NCI-H1436 treated with DMSO at 0.1 percent for 48 hours (cell line): ENCODE measurements at places on chromosomes 1 and 21.

DNA sequence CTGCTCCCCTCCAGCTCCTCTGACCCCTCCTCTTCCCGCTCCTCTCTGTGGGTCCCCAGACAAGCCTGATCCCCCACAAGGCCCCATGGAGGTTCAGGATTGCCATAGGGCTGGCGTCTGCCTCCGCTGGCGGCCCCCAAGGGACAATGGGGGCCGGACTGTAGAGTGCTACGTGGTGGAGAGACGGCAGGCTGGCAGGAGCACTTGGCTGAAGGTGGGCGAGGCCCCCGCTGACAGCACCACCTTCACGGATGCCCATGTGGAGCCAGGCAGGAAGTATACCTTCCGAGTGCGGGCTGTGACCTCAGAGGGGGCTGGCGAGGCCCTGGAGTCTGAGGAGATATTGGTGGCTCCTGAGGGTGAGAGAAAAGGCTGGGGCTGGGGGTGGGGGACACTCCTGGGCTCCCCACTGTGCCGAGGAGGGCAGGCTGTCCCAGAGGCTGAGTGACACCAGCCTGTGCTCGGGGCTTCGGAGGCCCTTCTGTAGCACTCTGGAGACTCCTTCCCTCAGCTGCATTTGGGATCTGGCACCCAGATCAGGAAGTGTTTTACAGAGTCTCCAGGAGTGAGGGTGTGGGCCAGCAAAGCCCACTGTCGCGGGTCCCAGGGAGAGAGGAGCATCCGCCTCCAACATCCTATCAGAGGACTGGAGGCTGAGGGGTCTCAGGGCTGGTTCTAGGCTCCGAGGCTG lies 25.9 kb downstream of the IGFN1 start:
- DNase-seq: no peak

DNA sequence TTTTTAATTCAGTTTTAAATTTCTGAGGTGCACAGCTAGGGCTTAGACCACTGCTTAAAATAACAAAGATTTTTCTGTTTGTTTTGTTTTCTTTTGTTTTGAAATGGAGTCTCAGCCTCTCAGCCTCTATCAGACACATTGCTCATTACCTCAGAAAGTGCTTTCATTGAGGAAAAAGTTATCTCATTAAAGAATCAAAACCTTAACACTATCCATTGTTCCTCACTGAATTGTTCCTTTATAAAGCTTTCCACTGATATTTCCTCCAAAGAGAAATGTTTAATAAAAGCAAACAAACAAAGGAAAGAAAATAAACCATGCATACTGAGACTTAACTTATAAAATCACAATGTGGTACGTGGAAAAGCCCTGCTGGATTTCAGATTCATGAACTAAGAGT lies 63.8 kb downstream of the SIPA1L2 start:
- DNase-seq: no peak

DNA sequence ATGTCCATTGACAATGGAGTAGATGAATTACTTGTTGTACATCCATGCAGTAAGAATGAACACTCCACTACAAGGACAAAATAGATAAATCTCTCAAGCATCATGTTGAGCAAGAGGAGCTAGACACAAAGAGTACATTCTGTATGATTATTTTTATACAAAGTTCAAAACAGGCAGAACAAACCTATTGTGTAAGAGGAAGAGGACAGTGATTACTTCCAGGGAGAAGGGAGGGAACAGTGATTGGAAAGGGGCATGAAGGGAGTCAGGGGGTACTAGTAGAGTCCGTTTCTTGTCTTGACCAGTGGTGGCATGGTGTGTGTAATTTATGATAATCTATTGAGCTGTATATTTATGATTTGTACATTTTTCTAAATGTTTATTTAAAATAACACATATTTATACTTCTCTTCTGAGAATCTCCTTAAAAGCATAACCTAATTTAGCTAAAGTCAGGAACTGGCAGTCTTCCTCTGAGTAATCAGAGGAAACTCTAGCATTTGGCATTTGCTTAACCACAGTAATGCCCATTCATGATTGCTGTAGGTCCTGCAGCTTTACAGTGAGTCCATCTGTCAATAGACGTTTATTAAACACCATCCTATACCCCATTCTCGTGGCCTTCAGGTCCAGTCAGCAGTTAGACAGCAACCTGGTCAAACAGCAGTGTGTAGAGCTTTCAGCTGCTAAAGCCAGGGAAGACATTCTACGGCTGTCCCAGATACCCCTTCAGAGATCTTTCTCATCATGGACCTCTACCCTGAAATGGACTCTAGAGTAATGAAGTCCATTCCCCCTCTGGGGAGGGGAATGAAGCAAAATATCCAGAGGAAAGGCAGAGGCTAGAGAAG lies 114.1 kb upstream of the GALNT2 start:
- DNase-seq: no peak

- DNase-seq: no peak
These were observed 11.8 kb upstream of the MARK1 start for GRCh38 chr1:220516014-220516721.

DNA sequence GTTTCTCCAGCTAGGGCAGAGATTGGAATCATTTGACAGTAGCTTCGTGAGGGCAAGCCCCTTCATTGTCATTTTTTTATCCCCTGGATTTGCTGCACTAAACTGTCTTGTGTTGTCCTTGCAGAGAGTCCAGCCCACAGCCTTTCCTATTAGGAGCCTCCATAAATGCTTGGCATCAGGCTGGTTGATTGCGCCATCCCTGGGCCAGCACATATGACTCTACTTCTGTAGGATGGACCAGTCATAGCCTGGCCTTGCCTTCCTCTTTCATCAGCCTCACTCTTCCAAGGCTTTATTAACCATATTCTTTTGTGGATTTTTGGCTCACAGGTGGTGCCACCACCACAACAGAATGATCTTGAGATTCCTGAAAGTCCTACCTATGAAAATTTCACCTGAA lies 31.4 kb downstream of the LY9 start:
- DNase-seq: no peak

GRCh38 chr1:24117722-24118409 lies 5.9 kb upstream of the MYOM3 start:
- DNase-seq: no peak

- DNase-seq: no peak
These were observed 24.8 kb downstream of the SLC19A1 start for GRCh38 chr21:45517249-45518065.

GRCh38 chr1:54803761-54804470 lies 2.8 kb upstream of the TTC22 start:
- DNase-seq: no peak

DNA sequence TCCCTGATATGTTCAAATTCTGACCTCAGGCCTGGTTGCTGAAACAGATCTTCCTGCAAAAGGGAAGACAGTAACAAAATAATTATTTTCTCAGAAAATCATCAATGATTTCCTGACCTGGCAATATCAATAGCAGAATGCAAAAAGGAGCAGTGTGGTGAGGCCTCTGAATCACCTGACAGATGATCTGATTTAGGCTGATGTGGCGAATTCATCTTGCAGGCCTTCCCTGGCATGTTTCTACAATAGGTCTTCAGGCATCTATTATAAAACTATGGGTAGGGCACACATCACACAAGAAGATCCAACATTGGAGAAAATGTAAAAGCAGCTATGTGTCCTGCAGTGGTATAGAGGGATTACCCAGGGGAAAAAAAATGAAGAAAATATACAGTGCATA lies 7.1 kb upstream of the MTF1 start:
- DNase-seq: no peak

DNA sequence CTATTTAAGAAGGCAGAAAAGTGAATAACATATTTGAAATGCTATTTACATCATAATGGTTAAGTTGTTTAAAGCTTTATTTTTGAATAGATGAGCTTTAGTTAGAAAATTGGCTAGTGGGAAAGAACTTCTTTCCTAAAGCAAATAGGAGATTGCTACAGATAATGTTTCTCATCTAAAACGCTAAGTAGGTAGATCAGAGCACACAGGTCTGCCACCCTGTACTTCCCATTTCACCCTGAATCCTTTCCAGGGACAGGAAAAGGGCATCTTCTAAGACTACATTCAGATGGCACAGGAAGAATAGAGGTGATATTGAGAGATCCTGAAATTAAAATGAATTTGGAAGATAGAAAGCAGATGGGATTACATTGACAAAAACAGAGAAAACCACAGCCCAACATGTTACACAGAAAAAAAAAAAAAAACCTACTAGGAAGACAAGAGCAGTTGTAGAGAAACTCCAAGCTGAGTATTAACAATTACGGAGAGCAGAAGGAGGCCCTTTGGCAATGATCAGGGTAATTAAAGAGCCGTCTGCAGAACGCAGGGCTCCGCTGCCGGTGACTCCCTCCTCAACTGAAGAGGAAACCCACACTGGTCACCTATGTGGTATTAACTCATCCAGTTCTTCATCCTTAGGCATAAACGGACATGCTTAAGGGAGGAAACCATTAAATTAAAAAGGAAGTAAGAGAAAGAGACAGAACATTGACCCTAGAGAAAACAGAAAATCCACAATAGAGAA lies 53.6 kb upstream of the MAP10 start:
- no peak for DNase-seq

DNA sequence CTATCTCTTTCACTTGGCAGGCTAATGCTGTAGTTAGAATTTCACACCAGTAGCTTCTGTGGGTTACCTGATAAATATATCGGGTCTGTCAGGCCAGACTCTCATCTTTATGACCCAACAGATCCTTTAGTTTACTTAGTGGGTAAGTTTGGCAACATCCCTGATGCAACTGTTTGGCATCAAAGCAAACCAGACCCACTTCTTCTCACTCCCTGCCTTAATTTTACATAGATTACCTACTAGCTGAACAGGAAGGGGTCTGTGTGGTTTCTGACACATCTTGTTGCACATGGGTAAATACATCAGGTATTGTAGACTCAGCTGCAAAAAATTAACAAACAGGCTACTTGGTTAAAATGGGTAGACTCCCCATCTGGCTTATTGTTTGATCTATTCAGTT lies 3.2 kb upstream of the GUK1 start:
- no peak for DNase-seq

GRCh38 chr1:193321242-193321840 lies 134.9 kb upstream of the B3GALT2 start:
- DNase-seq: no peak

- DNase-seq: no peak
These were observed 19.4 kb downstream of the SOAT1 start for GRCh38 chr1:179313004-179313403.

- no peak for DNase-seq
These were observed 11.2 kb upstream of the RNF223 start for GRCh38 chr1:1085171-1085841.

DNA sequence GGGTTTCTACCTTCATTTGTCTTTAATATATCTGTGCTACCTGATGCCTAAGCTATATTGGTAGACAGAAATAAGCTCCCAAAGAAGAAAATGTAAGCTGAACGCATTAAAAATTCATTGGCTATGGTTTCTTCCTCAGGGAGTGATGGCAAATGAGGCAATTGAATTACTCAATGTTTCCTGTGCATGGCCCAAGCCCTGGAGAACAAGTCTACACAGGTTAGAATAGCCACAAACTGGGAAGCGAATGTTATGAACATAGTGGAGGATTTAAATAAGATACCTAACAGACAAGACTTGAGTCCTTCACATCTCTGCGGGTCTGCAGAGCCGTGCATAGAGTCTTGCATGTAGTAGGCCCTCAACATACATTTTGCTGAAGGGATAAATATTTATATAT lies 350.3 kb downstream of the RWDD3 start:
- no peak for DNase-seq

DNA sequence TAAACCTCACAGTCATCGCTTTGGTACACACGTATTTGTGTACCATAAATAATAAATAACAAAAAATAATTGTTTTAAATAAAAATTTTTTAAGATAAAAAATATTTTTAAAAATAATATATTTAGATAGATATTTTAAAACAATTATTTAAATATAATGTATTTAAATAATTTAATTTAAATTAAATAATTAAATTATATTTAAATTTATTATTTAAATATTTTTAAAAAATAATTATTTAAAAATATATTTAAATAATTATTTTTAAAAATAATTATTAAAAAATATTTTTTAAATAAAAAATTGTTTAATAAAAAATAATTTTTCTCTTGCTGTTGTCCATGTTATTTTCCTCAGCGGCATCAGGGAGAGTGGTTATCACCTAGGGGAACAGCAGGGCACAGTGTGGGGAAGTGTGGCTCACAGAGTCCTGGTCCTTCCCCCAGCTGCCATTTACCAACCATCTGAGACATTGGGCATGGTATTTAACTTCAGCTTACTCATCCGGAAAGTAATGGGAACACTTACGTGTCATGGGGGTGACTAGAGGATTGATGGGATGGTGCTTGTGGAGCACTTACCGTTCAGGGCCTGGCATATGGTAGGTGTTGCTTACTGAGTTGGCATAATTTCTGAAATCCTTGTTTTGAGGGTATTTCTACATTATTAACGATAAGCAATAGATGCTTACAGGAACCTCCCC lies 92.9 kb upstream of the TSPAN2 start:
- DNase-seq: no peak

- DNase-seq: no peak
These were observed 145.4 kb upstream of the HP1BP3 start for GRCh38 chr1:20932437-20932977.

DNA sequence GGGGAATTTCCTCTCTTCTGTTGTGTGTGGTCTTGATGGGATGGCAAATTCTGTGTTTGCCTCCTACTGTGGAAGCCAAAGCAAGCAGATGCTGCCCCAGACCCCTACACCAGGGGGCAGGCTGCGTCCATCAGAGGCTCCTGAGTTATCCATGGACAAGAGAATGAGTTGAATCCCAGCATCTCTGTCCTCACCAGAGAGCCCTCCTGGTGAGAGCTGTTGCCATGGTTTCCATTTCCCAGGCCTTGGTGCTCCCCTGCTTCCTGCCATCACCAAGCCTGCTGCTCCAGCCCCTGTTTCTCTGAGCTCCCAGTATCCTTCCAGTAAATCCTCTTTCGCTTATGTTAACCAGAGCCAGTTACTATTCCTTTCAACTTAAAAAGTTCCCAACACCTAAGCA lies 20.4 kb upstream of the GNG12 start:
- DNase-seq: peak; percentile 30

DNA sequence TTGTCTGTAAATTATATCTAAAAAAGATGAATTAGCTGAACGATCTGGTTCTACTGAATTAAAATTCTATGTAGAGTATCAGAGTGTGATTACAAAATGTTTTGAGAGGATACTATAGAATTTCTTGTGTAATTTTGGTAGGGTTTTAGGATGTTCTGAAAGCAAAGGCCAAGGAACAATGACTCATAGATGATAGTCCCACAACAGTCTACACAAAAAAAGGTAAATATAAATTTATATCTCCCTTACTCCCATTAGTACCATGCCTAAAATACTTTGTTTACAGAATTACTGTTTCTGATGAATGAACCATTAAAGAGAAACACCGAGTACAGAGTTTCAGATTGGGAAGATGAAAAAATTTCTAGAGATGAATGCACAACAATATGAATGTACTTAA lies 9.5 kb downstream of the EDEM3 start:
- no peak for DNase-seq

GRCh38 chr1:2486558-2486957 lies 10.5 kb downstream of the PLCH2 start:
- no peak for DNase-seq

DNA sequence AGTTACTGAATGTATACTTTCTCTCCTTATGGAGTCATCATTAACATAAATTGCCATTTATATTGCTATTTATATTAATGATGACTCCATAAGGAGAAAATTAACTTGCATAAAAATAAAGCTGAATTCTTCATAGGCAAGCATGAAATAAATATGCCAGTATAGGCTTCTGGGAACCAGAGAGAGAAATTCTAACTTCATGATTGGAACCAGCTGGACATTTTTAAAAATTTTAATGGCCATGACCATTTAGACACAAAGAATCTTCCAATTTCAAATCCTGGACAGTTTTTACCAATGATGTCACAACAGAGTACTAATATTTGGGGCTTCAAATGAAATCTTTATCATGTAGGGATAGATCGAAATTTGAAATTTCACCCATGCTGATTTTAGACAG lies 268.7 kb downstream of the PTGER3 start:
- DNase-seq: no peak
